ENCODE measurements at places on chromosomes 1 and 21. TPM values are rescaled to one million over a fixed set of nuclear protein-coding genes. Genes with fewer than 3 reads are reported as not detected.

DNA sequence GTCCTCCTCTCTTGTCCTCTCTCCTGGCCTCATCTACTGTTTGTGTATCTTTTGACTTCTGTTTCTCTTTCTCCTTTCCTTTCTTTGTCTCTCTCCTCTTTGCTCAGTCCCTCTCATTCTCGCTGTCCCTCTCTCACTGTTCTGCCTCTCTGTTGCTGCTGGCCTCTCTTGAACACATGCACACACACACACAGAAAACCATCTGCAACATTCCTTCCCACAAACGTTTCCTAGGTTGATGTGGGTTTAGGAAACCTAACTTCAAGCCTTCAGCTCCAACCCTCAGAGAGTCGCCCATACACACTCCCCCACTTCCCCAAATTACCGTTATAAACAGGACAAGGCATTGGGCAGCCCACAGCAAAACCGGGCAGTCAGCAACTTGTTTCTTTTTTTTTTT is 10.9 kb upstream of the SSBP3 start:
- no peak for DNase-seq

CNR2 gene
- not detected for total RNA-seq

GRCh38 chr1:76161451-76161850 is 86.9 kb downstream of the ST6GALNAC3 start:
- no peak for DNase-seq

- DNase-seq = no peak
Measured at GRCh38 chr1:191542444-191542843, 615.8 kb upstream of the RGS18 start.

- peak; percentile 56 for DNase-seq
Measured at GRCh38 chr21:32348604-32349332, 44.0 kb downstream of the URB1 start.

- no peak for DNase-seq
Measured at GRCh38 chr1:39288735-39289465, 84.4 kb downstream of the MACF1 start.
